Natural killer cell (primary cell): ENCODE measurements at places on chromosomes 2 and 18. TPM values are rescaled to one million over a fixed set of nuclear protein-coding genes. Genes with fewer than 3 reads are reported as not detected.

DNA sequence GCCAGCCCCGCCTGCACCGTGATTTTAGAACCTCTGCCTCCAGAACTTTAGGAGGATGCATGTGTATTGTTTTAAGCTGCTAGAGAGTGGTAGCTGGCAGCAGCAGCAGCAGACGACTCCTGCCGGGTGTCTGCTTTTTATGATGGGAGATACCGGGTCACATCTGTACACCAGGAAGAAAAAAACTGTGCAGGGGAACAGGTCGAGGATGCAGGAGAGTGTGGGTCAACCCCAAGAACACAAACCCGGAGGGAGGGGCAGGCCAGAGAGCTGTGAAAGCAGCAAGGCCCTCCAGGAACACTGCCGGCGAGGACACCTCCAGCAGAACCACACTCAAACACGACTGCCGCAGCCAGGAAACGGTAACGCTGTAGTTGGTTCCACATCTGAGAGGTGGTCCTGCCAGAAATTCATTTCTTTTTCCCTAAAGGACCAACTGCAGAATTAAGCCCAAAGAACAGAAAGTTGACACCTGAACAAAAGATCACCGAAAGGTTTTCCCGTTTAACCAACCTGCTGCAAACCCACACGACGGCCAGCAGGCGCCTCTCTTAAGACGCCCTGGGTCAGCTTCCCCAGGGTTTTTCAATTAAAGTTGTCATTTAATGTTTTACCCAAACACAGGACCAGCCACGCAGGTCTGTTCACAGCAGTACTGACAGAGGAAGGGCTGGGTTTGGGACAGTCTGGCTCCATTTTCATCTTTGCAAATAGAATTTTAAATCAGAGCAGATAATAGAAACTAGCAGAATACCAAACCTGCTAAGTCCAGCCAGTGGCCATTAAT lies 60.5 kb downstream of the NDUFA10 start:
- no peak for DNase-seq

DNA sequence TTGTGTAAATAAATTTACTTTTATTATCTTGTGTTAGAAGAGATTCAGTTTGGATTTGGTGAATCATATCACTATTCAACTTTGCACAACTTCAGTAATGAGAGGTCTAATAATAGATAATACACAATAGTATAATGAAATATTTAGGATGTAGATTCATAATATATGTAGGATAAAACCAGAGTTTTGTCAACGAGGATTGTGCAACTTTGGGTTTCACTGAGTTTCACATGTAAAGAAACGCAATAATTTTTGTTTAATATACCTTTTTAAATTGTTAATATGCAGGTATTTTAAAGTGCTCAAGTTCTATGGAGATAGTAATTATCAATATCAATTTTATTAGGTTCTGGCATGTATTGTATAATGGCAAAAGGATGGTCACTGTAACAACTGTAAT lies 5.3 kb downstream of the CALCRL start:
- DNase-seq: no peak

Gene DNAJC10
- 60.6 TPM for total RNA-seq

Gene IL36A
- not detected for total RNA-seq

- DNase-seq: no peak
These were observed 15.2 kb downstream of the POLI start for GRCh38 chr18:54284535-54284934.

GRCh38 chr2:240988146-240988545 lies 10.3 kb upstream of the SNED1 start:
- DNase-seq: no peak
